ENCODE measurements at places on chromosomes 5 and 9.

DNA sequence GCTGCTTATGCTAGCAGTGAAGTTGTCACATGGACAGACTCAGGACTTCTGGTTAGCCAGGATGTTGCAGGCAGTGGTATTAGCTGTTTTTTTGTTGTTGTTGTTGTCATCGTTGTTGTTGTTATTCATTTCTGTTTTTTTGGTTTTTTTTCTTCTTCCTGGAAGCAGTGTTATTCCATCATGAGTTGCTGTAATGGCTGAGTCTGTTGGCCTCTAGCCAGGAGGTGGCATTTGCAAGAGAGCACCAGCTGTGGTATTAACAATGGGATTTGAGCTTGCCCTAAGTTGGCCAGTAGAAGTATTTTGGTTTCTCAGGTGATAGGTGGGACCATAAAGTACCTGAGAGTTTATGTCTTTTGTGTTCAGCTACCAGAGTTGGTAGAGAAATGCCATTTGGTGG, 561.1 kb downstream of the KCTD16 start:
- DNase-seq, result no peak

GRCh38 chr5:80069918-80070318, 34.8 kb downstream of the THBS4 start:
- DNase-seq, result peak; percentile 45

DNA sequence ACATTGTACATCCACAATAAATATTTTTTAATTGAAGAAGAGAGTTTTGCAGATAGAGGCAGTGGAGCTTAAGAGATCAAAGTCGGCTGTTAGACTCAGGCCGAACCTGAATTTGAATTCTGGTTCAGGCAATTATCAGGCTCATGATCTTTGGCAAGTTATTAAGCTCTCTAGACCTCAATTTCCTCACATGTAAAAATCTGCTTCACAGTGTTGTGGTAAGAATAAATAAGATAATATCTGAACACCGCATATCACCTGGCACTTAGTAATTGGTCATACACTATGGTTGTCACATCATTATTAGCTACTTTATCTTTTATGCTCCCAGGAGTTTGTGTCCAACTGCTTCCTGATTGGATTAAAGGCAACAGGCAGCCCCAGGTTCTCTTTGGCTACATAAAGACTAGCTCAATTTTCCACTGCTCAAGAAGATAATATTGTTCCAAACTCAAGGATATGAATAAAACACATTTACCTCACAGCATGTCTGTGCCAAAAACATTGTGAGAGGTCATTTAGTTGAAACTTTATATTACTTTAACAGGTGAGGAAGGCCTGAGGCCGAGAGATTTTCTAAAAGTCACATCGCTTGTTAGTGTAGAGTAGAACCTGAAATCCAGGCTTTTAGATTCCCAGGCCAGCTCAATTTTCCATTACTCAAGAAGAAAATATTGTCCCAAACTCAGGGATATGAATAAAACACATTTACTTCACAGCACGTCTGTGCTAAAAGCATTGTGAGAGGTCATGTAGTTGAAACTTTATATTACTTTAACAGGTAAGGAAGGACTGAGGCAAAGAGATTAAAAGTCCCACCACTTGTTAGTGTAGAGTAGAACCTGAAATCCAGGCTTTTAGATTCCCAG, 289.2 kb upstream of the PTGER4 start:
- DNase-seq, result no peak

GRCh38 chr9:124210697-124211096, 47.1 kb upstream of the NEK6 start:
- no peak for DNase-seq

GRCh38 chr9:128094166-128094949, 26.3 kb downstream of the SLC25A25 start:
- DNase-seq, result peak; percentile 97

DNA sequence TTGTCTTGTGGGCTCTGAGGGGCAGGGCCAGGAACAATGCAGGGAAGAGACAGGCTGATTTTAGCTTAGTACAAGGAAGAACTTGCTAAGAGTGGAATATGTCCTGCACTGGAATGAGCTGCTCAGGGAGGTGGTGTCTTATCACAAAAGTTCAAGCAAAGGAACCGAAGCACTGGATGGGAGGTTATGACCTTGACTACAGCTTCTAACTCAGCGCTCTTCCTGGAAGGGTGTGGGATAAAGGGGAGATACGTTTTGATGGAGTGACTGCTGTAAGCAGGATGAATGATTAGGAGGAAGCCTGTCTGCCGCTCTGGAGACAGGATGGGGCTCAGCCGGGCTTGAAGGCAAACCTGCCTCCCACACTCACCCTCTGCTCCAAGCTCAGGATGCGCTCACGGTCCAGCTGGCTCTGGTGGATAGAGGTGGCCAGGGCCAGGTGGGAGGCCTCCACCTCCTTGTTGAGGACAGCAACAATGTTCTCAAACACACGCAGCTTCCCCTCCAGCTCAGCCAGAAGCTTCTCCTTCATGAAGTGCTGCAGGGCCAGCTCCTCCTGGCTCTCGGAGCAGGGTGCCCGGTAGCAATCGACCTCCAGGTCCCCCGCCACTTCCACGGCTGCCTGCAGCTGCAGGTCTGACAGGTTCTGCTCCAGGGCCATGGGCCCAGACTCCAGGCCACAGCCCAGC, 13.5 kb downstream of the TRAF1 start:
- DNase-seq, result no peak

GRCh38 chr9:68751556-68751955, 46.5 kb downstream of the PIP5K1B start:
- no peak for DNase-seq

GRCh38 chr9:121107881-121108280, 33.1 kb downstream of the CNTRL start:
- DNase-seq, result no peak

GRCh38 chr9:122090981-122091380, 2.1 kb downstream of the TTLL11 start:
- DNase-seq, result no peak

GRCh38 chr9:26760675-26761074, 131.9 kb downstream of the CAAP1 start:
- no peak for DNase-seq

DNA sequence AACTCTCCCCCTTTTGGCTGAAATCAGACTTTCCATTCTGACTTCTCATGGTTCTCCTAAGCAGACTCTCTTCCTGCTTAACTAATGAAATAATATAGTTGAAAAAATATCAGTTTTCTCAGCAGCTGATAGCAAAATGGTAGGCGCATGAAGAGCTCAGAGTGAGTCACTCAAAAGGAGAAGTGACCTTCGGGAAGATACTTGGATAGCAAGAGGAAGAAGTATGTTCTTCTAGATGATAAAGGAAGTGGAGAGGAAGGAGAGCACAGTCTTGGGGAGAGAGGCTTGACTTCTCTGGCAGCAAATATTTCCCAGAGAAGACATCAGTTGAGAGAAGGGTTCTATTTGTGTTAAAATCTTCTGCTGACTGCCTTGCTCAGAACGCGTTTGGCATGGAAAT, 101.5 kb downstream of the TAF11L14 start:
- DNase-seq, result no peak

- DNase-seq, result no peak
Measured at GRCh38 chr9:78543353-78543752, 246.4 kb downstream of the PSAT1 start.

GRCh38 chr9:16417749-16418148, 452.7 kb downstream of the BNC2 start:
- DNase-seq, result no peak

GRCh38 chr9:137972355-137972987, 94.9 kb downstream of the CACNA1B start:
- DNase-seq, result peak; percentile 56

Data from coronary artery (tissue), 2 donors.